ENCODE measurements at places on chromosomes 2 and 18. TPM values are rescaled to one million over a fixed set of nuclear protein-coding genes. Genes with fewer than 3 reads are reported as not detected.

GRCh38 chr2:215793747-215794595 lies 219.4 kb downstream of the MREG start:
- no peak for DNase-seq

Gene CD207
- 0.51 TPM for total RNA-seq

Gene CFC1
- total RNA-seq = 1.8 TPM

DNA sequence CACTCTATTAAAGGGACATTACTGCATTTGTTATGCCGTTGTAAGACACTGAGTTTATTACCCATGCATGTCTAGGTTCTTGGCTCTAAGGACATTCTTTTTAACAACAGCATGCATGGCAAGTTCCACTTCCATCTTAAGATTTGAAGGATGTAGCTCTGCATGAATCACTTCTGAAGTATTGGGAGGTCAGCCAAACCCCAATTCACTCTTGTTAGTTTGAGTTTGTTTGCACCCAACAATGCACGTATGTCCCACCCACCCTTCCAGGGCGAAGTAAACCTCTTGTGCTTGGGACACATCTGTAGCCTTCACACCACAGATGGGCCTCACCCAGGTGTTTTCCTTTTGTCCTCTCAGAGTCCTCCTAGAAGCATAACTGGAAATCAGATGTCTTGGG lies 5.6 kb upstream of the LAMA3 start:
- no peak for DNase-seq

DNA sequence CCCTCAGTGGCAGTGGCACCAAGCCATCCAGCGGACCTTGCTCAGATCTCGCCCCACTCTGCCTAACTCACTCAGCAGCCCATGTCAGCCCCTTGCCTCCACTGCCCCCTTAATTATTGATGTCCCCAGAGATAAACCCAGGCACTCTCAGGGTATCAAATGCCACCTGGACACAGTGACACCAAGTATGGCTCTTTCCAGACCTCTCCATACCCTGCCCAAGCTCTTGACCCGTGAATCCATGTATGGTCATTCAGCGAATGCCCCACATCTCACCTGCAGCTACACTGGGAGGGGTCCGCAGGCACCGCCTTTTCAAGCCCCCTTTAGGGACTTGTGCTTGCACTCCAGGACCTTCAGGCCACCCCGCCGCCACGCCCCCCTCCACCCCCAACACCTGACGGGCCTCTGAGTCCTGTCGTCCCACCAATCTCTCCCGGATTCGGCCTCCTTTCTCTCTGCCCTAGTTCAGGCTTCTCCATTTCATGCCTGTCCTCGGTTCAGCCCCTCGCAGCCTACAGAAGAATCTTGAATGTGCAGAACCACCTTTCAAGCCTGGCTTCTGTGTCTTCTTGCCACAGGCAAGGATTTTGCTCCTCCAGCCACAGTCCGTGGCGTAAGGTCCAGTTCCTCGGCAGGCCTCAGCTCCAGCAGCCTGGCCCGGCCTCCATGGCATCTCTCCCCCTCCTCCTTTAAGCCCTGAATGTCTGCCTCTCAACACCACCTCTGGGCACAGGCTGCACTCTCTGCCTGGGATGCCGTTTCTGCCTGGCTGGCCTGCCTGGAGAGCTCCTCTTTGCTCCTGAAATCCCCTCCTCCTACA lies 54.1 kb upstream of the ODC1 start:
- no peak for DNase-seq

Gene C1QL2
- total RNA-seq = not detected

DNA sequence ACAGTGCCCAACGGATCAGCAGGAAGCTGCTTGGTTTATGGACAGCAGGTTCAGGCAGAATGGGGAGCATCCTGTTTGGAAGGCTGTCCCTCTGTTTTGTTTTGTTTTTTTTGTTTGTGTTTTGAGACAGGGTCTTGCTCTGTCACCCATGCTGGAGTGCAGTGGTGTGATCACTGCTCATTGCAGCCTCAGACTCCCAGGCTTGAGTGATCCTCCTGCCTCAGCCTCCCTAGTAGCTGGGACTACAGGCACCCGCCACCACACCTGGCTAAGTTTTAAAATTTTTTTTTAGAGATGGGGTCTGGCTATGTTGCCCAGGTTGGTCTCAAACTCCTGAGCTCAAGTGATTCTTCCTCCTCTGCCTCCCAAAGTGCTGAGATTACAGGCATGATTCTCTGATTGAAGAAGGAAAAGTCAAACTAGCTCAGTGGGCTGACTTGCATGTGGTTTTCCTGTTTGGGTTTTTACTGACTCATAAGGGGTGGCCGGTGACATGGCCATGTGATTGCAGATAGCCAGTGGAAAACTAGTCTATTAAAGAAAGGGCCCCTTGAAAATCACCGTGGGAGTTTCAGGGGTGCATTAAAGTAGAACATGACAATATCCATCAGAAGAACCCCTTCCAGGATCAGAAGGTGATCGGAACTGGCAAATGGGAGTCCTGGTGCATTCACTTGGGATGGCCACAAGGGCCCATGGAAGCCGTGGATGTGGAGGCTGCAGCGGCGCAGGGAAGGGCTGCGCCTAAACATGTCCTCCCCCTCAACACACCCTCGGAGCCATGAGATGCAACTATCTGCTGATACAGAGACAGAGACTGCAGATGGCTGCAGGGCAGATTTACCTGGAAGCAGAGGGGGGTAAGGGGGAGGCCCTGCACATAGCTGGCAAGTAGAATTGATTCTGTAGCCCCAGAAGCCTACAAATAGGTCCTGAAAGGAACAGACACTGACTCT lies 26.5 kb downstream of the AQP12B start:
- DNase-seq = no peak
